ENCODE measurements at places on chromosomes 1 and 21.

GRCh38 chr1:76919085-76919484 is 51.8 kb downstream of the ST6GALNAC5 start:
- DNase-seq = no peak

DNA sequence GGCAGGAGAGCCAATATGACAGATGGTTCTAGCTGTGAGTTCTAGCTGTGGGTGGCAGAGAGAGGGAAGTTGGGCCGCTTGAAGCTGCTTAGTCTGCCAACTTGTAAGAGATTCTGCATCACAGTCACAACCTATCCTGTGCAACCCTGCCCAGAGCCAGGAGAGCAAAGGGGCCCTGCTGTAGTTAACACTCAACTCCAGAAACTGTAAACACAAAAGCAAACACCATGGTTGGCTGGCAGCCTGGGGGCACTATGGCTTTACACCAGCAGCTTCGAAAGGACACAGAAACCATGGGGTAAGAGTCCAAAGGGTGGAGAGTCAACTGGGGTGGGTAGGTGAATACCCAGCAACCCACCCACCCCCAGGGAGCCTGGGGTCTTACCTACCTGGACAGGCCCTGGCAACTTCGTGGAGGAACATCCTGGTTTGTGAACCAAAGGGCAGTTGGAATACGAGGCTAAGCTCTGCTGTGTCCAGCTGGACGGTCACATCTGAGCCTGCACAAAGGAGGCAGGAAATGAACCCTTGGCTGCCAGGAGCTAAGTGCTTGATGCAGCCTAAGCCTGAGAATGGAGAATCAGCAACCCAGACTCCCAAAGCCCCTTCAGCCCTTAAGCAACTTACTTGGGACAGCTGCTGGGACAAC is 6.4 kb downstream of the INPP5B start:
- DNase-seq = no peak

DNA sequence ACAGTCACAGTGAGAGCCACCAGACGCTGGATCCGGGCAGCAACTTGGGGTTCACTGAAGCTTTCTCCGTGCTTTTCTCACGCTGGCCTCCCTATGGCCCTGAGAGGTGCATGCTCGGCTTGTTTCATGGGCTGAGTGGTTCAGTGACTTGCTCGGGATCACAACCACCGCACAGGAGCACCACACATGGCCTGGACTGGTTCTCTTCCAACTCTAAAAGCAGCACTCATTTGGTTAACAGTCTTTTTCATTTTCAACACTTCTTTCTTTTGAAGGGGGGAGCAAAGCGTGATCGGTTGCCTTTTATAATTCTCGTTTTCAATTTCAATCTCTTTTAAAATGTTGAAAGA is 26.2 kb downstream of the UBIAD1 start:
- DNase-seq = no peak

- DNase-seq = peak; percentile 82
These were observed 133.0 kb downstream of the URB2 start for GRCh38 chr1:229759037-229759435.

- no peak for DNase-seq
These were observed 224.2 kb upstream of the RUNX1 start for GRCh38 chr21:35273333-35273732.

- DNase-seq = no peak
These were observed 1.0 kb upstream of the PPIH start for GRCh38 chr1:42657201-42657600.

DNA sequence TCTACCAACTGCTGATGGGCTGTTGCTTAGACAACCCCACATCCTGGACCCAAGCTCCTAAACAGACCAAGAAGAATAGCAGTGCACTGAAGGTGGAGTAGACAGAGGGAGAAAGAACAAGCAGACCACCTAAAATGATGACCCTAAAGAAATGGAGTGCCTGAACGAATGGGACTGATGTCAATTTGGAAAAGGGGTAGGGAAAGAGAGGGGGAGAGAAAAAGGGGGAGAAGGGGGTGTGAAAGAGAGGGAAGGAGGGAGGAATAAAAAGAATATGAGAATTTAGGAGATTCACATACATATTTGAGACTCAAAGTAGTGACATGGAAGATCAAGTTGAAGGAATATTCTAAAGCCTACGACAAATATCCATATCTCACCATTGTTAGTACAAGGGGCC is 144.4 kb upstream of the DUSP10 start:
- DNase-seq = no peak

GRCh38 chr1:151340870-151341754 is 5.9 kb downstream of the RFX5 start:
- DNase-seq = peak; percentile 87

DNA sequence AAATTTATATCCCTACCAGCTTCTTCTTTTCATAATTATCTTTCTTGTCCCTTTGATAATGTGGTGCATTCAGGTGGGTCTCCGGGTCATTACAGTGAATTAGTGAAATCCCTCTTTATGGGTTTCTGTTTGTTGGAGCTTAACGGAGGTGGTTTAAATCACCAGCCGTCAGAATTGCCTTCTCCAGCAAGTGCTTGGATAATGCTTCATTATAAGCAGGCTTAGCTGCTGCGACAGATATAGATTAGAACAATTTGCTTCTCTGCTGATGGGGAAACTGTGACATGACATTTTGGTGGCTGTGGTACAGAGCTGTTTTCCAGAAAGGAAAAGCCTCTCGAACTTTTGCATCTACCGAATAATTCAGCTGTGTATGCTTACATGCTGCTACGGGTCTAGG is 56.9 kb downstream of the KAZN start:
- no peak for DNase-seq

GRCh38 chr21:46285761-46286647 is at the start of gene YBEY:
Gene YBEY (plus strand): TSS chr21:46286342. CDS start chr21:46286914, 572 bp downstream.
- DNase-seq = peak; percentile 91

DNA sequence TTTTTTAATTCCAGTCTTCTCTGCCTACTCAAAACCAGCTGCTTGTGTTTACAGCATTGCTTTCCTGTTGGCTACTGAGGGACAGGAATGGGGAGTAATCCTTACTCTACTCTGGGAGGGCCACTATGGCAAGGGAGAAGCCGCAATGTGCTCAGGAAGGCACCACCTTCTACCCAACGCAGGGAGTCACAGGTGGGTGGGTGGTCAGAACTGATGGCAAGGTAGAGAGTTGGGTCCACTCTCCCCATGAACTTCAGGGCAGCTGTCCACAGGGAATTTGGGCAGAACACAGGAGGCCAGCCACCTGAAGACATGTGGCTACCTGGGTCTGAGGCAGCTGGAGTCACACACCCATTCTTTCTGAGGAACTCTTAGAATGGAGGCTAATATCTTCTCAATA is 40.5 kb upstream of the HMGB4 start:
- DNase-seq = no peak

- no peak for DNase-seq
These were observed 185.1 kb upstream of the GREM2 start for GRCh38 chr1:240797050-240797449.

DNA sequence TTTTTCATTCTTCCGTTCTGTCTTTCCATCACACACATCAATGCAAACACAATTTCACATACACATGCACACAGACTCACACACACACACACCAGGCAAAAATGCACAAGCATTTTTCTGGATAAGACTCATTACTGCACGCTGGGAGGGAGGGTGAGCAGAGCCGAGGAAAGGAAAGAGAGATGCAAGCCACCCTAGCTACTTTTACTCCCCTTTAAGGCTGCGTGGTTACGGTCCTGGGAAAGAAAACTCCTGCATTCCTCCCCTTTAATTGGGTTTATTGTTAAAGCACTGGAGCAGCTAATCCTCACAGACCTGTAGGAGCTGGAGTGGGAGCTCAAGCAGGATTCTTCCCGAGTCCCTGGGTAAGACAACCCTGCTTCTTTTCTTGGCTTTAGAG is at the start of gene CAMK1G:
Gene CAMK1G, plus strand, starts transcription at position 307 of the 400 bp plus-strand sequence. CDS start 11,270 bp downstream, outside the sequence.
- DNase-seq = peak; percentile 78

GRCh38 chr1:224615861-224616755 is at the start of gene CNIH3:
Gene CNIH3 (plus strand): TSS chr1:224616317. CDS start chr1:224617175, 858 bp downstream.
- peak; percentile 69 for DNase-seq

- no peak for DNase-seq
These were observed 23.1 kb upstream of the OR10J4 start for GRCh38 chr1:159408862-159409400.

DNA sequence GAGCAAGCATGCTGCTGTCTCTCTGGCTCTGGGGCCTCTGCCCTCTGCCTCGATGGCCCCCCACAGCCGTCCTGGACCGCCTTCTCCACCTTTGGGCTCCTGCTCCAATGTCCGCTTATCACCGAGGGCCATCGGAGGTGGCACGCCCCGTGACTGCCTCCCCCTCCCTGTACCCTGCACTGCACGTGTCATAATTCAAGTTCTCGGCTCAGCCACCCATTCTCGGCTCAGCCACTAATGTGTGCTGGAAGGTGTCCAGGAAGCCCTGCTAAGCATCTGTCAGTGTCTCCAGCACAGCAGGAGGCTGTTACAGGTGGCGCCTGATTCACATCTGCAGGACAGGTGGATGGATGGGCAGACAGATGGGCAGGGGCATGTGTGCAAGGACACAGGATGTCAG is 45.5 kb downstream of the TP73 start:
- DNase-seq = no peak

- DNase-seq = peak; percentile 31
These were observed 7.6 kb downstream of the DENND2D start for GRCh38 chr1:111192658-111193519.
